ENCODE measurements at places on chromosomes 7 and 10.

GRCh38 chr10:121600611-121601010 lies 2.4 kb upstream of the FGFR2 start:
- no peak for DNase-seq

GRCh38 chr7:97126483-97127171 lies 9.1 kb downstream of the SDHAF3 start:
- DNase-seq, result no peak

- DNase-seq, result no peak
Observed at GRCh38 chr10:13978533-13979115, 352.1 kb downstream of the FRMD4A start.

GRCh38 chr10:62072901-62073300 lies 171.4 kb downstream of the ARID5B start:
- DNase-seq, result no peak

- DNase-seq, result no peak
Observed at GRCh38 chr10:123948030-123948823, 56.6 kb upstream of the CPXM2 start.

GRCh38 chr10:30765616-30766015 lies 136.1 kb upstream of the LYZL2 start:
- no peak for DNase-seq

DNA sequence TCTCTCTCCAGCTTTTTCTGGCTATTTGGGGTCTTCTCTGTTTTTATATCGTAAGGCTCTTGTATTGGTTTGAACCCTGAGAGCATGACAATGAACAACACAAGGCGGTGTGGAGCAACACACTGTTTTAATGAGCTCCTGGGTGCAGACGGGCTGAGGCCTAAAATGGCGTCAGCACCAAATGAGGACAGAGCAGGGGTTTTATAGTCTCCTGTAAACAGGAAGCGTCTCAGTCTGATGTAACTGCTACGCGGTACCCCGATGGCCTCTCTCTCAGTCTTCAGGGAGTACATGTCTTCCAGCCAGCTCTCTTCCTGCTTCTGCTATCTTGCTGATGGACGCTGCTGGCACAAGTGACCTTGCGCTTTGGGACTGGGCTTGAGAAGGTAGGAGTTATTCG lies 95.9 kb upstream of the CCDC71L start:
- DNase-seq, result no peak
